ENCODE measurements at places on chromosomes 2 and 18.

- DNase-seq: no peak
Measured at GRCh38 chr2:46580416-46580815, 101.1 kb downstream of the TMEM247 start.

DNA sequence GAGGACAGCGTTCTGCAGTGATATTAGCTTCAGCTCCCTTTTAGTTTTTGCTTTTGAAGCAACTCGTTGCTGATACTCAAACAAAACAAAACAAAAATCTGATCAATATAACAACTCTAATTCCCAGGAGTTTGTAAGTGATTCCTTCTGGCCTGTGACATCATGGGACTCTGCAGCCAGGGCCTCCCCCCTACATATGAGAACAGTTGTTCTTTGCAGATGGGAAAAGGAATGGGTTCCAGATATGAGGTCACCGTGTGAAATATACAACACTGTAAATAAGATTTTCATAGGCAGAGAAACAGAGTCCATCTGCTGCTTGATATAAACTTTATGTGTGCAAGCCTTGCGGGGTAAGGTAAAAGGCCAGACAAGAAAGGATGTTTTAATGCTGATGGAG lies 56.7 kb downstream of the DIS3L2 start:
- DNase-seq: no peak

- no peak for DNase-seq
Measured at GRCh38 chr2:151937966-151938365, 109.7 kb upstream of the ARL5A start.

DNA sequence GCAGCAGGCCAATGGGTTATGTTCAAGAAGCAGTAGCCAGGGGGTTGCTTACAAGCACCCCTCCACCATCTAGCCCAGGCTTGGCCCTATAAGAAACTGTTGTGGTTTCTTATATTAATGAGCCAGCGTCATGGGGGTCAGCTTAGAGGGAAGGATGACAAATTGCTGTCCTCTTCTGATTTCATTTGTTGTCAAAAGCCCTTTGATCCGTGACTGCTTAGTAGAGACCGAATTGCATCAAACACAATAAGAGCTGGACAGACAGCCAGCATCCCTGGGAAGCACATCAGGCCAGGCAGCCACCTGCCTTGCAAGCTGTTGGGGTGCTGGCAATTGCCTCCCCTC lies 206.6 kb upstream of the SETBP1 start:
- no peak for DNase-seq

- DNase-seq: no peak
Measured at GRCh38 chr2:66252109-66252508, 182.8 kb upstream of the MEIS1 start.

- DNase-seq: no peak
Measured at GRCh38 chr2:158505448-158505934, 48.7 kb downstream of the PKP4 start.

Data from heart right ventricle (tissue), 16 donors.